CMK (cell line): ENCODE measurements at places on chromosomes 12 and 14.

DNA sequence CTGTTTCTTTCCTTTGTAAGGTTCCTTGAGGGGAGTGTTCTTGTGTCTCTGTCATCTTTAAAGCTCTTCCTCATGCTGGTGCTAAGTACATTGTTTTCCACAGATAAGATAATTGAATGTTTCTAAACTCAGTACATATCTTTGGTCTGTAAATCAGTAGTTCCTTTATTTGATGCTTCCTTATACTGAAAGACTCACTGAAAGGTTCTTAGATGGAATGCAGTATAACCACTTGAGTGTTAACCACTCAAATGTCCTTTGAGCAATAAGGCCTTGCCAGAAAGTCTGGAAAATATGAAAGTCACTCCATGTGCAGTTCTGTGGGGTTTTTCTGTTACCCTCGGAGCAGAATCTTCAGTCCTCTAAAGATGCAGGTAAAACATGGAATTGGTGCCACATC, 23.0 kb upstream of the RNU6-8 start:
- DNase-seq = no peak

- DNase-seq = no peak
These were observed 25.2 kb upstream of the PNMA1 start for GRCh38 chr14:73739174-73739898.

GRCh38 chr12:64325055-64325454, 65.5 kb downstream of the C12orf56 start:
- no peak for DNase-seq

GRCh38 chr12:127205781-127206555, 1061.0 kb upstream of the TMEM132C start:
- no peak for DNase-seq

DNA sequence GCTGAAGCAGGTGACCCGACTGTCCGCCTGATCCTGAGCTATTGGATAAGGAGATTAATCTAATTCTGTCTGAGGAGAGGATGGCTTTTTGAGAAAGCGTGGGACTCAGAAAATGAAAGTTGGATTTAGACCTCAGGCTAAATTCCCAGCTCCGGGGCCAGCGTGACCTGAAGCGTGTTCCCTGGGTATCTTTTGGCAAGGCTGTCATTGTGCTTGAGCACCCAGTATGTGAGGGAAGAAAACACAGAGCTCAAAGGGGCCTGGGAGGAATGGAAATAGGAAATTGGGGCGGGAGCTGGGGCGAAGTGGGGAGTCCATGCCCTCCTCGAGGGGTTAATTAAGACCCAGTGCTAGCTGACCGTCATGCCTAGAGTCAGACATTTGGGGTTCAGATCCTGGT, 17.5 kb upstream of the CCDC63 start:
- no peak for DNase-seq

- peak; percentile 65 for DNase-seq
These were observed 586 bp downstream of the TTC6 start for GRCh38 chr14:37595809-37596621.

DNA sequence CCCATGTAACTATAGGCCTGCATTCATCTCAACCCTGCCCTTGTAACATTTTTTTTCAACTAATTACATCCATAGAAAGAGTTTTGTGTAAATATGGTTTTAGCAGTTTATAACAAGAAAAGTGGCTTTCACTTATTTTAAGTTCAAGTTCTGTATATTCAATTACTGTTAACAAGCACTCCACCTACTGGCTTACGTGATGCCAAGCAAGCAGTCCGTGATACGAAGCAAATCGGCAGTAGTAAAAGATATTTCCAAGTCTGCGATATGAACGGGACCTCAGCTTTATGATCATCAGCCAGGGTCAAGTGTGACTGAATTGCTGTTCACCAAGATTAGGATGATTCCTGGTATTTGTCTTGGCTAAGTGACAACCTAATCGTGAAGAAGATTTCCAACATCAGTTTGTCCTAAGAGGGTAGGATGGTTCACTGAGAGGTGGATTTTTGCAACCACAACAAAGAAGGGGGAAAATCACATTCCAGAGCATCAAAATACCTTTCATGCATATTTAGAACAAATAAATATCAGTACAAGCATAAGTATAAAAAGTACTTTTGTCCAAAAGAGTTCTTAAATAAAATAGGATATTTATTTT, 456.2 kb downstream of the FOXG1 start:
- DNase-seq = no peak

DNA sequence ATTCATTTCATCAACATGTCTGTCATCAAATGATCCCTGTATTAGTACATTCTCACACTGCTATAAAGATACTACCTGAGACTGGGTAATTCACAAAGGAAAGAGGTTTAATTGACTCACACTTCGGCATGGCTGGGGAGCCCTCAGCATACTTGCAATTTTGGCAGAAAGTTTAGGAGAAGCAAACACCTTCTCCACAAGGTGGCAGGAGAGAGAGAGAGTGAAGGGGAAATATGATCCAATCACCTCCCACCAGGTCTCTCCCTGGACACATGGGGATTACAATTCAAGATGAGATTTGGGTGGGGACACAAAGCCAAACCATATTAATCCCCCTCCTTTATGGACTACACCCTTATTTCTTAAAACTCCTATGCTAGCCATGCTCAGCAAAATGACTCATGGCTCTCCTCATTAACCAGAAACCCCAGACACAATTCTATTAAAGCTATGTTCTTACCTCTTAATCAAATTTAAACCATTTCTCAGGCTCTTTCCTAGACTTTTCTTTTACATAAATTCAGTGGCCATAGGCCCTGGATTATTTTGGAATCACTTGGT, 932.3 kb downstream of the FLRT2 start:
- no peak for DNase-seq

- DNase-seq = no peak
These were observed 1472.8 kb downstream of the AACS start for GRCh38 chr12:126537961-126538530.
